ENCODE measurements at places on chromosomes 1 and 21. TPM values are rescaled to one million over a fixed set of nuclear protein-coding genes. Genes with fewer than 3 reads are reported as not detected.

Gene CHI3L2
- 0.77 TPM for total RNA-seq

Gene FAM43B
- 3.0 TPM for total RNA-seq

Gene GJA9
- total RNA-seq = 0.10 TPM

Gene OVAAL
- total RNA-seq = not detected

Gene ANKRD65
- total RNA-seq = 1.9 TPM

Gene EFNA1
- 23.8 TPM for total RNA-seq

Gene LCE1A
- total RNA-seq = not detected

Gene NRDC
- total RNA-seq = 180 TPM

Gene CELA2A
- 0.72 TPM for total RNA-seq

Gene ZNHIT6
- 56.2 TPM for total RNA-seq

Gene LINGO4
- not detected for total RNA-seq

Gene KPRP
- not detected for total RNA-seq

Gene KRTAP21-2
- total RNA-seq = not detected

Gene HES3
- total RNA-seq = not detected

Gene EPHB2
- total RNA-seq = 29.0 TPM

Gene CYP4A22
- not detected for total RNA-seq

Gene OR11L1
- total RNA-seq = not detected

Data from Panc1 (cell line).